Activated naive CD4-positive, alpha-beta T cell treated with anti-CD3 and anti-CD28 coated beads for 36 hours (primary cell): ENCODE measurements at places on chromosomes 16 and 17. TPM values are rescaled to one million over a fixed set of nuclear protein-coding genes. Genes with fewer than 3 reads are reported as not detected.

GRCh38 chr16:11677451-11677951 lies 9.2 kb downstream of the SNN start:
- peaks cover 16% of the 10 kb centered on the region for H3K36me3 ChIP-seq
- H3K27ac ChIP-seq, result peak overlapping the region; percentile 38
- no peaks in the 10 kb centered on the region for H3K27me3 ChIP-seq
- peaks cover 74% of the 10 kb centered on the region for H3K4me1 ChIP-seq

- peak overlapping the region; percentile 39 for H3K4me3 ChIP-seq
- H3K36me3 ChIP-seq, result peaks cover 8% of the 10 kb centered on the region
- H3K27ac ChIP-seq, result peak overlapping the region; percentile 94
- peaks cover 89% of the 10 kb centered on the region for H3K4me1 ChIP-seq
Observed at GRCh38 chr17:77444628-77444983, 303.8 kb downstream of the SEC14L1 start.

Gene TP53TG3C
- not detected for total RNA-seq

- no peak overlapping the region for H3K27ac ChIP-seq
- no peaks in the 10 kb centered on the region for H3K36me3 ChIP-seq
- DNase-seq, result no peak
- H3K4me3 ChIP-seq, result no peak overlapping the region
- H3K27me3 ChIP-seq, result no peaks in the 10 kb centered on the region
Observed at GRCh38 chr17:65723431-65724151, 162.1 kb upstream of the AXIN2 start.

DNA sequence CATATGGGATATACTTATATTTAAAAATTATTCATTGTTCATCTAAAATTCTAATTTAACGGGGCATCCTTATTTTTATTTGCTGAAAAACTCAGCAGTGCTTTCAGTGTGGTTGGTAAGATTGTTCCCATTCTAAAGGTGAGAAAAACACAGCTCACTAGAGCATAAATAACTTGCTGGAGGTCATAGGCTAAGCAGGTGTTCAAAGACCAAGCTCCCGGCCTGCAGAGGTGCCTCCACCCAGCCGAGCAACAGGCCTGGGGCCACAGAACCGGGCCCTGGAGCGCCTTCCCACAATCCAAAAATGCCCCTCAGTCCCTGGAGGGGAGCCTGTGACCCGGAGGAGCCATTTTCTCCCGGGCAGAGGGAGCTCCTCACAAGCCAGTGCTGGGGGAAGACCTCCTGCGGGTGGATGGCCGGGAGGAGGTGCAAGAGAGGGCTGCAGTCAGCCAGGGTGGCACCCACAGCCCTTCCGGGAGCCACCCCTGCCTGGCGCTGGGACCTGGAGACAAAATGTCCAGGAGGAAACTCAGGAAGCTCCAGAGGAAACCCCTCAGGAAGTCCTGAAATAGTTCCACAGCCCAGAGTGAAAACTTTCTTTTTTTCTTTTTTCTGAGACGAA lies 14.7 kb downstream of the ABR start:
- no peaks in the 10 kb centered on the region for H3K4me1 ChIP-seq
- DNase-seq, result no peak

DNA sequence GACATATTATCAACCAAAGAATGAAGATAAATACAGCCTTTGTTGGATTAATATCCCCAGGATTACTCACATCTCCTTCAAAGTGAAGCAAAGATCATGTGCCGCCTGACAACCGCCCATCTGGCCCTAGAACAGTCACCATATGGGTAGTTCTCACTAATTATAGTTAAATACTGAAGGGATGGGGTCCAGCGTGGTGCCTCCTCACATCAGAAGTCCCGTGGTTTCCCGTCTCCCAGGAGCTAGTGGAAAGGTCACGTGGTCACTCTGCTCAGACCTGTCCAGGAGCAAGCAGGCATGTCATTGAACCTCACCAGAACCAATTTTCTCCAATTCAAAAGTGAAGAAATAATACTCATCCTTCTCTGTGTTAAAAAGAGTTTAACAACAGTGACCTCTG lies 434.5 kb downstream of the SHISA9 start:
- no peaks in the 10 kb centered on the region for H3K36me3 ChIP-seq
- no peak overlapping the region for H3K27ac ChIP-seq
- peaks cover 6% of the 10 kb centered on the region for H3K27me3 ChIP-seq
- H3K4me1 ChIP-seq, result no peaks in the 10 kb centered on the region

Gene CACNG1
- not detected for total RNA-seq

GRCh38 chr17:19996086-19996485 lies 13.1 kb upstream of the SPECC1 start:
- H3K27me3 ChIP-seq, result peaks cover 3% of the 10 kb centered on the region
- no peak overlapping the region for H3K27ac ChIP-seq
- H3K4me3 ChIP-seq, result no peak overlapping the region
- DNase-seq, result no peak
- no peaks in the 10 kb centered on the region for H3K36me3 ChIP-seq

DNA sequence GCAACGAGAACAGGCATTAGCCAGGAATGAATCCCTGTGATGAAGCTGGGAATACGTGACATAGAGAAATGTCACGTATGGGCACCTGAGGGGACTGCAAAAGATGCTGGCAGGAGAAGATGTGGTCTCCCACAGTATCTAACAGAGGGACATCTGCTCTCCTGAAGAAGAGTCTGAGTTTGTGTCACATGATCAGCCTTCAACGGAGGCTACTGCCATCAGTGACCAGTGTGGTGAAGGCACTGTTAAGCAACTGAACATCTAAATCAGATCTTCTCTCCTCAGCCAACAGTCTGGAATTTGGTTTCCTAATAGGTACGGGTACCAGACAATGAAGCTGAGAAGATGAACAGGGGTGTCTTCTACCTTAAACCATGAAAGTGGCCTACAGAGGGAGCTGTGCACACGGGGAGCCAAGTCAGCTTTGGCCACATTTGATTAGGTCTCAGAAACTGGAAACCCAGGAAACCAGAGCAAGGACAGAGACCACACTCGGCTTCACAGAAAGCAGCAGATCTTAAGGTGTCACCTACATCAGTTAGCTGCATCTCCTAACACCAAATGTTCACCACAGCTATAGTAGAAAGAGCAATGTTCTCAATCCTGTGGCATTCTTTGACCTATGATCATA lies 41.8 kb downstream of the BRD7 start:
- peak; percentile 81 for DNase-seq
- no peak overlapping the region for H3K4me3 ChIP-seq
- peaks cover 56% of the 10 kb centered on the region for H3K4me1 ChIP-seq
- no peaks in the 10 kb centered on the region for H3K27me3 ChIP-seq
- H3K36me3 ChIP-seq, result peaks cover 29% of the 10 kb centered on the region

Gene RAMP2
- total RNA-seq, result not detected

DNA sequence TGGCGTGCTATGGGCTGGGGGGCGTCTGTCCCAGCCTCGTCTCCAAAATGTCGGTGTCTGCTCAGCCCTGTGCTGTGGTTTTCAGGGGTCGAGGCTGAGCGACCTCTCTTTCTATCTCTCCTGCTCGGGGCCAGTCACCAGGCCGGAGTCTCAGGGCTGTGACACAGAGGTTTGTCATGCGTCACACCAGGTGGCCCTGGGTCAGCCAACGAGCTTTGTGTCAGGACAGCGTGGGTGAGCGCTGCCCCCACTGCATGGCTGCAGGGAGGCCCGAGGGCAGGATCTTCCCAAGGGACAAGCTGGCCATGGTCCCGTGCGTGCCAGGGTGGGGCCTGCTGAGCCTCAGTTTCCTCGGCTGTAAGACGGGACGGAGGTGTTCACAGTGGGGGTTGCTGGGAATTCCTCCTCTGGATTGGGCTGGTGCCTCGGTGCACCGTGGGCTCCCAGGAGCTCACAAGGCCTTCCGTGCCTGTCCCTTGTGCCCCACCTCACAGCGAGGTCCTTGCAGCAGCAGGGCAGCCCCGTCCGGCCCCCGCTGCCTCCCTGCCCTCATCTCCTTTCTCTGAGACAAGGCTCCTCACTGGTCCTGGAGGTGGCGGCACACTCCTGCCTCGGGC lies 50.5 kb downstream of the CBFA2T3 start:
- no peaks in the 10 kb centered on the region for H3K27me3 ChIP-seq
- no peak overlapping the region for H3K4me3 ChIP-seq
- H3K4me1 ChIP-seq, result peaks cover 3% of the 10 kb centered on the region
- H3K36me3 ChIP-seq, result no peaks in the 10 kb centered on the region

Gene OR2C1
- total RNA-seq, result not detected

Gene STX1B
- 0.69 TPM for total RNA-seq

Gene KRT28
- not detected for total RNA-seq

GRCh38 chr17:43599835-43600234 lies 53.7 kb upstream of the ETV4 start:
- no peak overlapping the region for H3K4me3 ChIP-seq
- peaks cover 5% of the 10 kb centered on the region for H3K4me1 ChIP-seq
- no peak for DNase-seq
- H3K36me3 ChIP-seq, result no peaks in the 10 kb centered on the region

DNA sequence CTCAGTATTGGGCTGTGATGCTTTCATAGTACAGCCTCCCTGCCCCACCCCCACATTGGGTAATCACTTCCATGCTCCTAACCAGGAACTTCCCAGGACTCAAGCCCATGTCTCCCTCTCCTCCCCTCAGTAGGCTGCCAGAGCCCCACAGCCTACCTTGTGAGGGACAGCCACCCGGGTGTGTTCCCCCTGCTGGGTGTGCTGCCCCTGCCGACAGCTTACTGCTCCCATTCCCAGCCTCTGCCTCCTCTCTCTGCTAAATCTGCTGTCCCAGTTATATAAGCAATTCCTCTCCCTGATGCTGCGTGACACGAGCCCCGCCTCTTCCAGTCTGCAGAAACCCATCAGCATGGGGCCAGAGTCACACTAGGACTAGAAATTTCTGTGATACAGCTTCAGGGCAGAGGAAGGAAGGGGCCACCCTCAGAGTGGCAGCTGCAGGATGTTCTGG lies at the start of gene RSKR:
RSKR (minus strand) TSS at position 255 of the 451 bp plus-strand sequence; CDS start at position 231, 24 bp downstream.
- DNase-seq, result no peak
- H3K27me3 ChIP-seq, result no peaks in the 10 kb centered on the region
- peaks cover 27% of the 10 kb centered on the region for H3K36me3 ChIP-seq
- no peak within 1 kb of the TSS for H3K4me3 ChIP-seq
- H3K4me1 ChIP-seq, result peaks cover 3% of the 10 kb centered on the region

DNA sequence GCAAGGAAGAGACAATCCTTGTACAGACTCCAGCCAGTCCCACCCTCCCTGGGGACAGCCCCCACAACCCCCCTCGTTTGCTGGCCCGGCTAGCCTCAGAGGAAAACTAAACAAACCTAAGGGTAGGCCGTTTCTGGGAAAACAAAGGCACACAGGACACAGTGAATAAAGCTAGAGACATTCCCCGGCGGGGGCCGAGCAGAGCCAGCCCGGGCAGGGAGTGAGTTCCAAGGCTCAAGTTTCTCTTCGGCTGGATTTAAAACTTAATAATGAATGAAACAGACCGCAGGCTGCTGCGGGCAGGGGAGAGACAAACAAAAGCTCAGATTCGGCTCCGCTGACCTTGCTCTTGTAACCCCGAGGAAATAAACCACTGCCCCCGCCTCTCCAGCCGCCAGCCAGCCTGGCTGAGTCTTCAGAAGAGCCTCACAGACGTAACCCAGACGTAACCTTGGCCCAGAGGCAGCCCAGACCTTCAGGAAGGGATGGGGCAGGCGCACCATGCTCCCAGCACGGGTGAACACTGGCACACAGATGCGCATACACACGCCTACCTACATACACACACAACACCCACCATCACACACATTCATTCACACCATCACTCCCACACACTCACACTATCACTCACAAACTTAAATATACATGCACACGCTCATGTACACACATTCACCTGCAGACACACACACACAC lies 216.0 kb downstream of the ZNF423 start:
- no peak overlapping the region for H3K4me3 ChIP-seq
- H3K36me3 ChIP-seq, result no peaks in the 10 kb centered on the region
- no peaks in the 10 kb centered on the region for H3K27me3 ChIP-seq
- H3K27ac ChIP-seq, result no peak overlapping the region
- no peak for DNase-seq

- H3K4me1 ChIP-seq, result no peaks in the 10 kb centered on the region
- no peak overlapping the region for H3K27ac ChIP-seq
- H3K4me3 ChIP-seq, result no peak overlapping the region
- H3K36me3 ChIP-seq, result no peaks in the 10 kb centered on the region
Observed at GRCh38 chr17:12463102-12463501, 202.6 kb upstream of the MYOCD start.

DNA sequence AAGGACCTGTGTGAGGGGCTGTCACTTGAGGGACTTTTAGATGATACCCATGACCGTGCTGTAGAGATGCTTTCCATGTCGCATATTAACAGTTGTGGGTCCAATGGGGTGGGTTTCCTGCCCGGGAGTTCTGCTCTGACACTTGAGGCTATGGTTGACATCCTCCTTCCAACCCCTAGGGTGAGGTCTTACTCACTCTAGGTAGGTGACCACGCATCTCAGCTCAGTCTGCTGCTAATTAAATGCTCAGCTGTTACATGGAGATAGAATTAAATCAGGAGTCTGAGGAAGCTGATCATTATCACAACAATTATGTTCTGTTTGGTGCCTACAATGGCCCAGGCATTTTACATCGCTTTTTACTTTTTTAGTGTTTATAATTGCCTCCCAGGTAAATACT lies 40.2 kb downstream of the OSBPL7 start:
- no peak overlapping the region for H3K4me3 ChIP-seq
- no peaks in the 10 kb centered on the region for H3K4me1 ChIP-seq
- H3K27ac ChIP-seq, result no peak overlapping the region
- peaks cover 29% of the 10 kb centered on the region for H3K27me3 ChIP-seq
- no peaks in the 10 kb centered on the region for H3K36me3 ChIP-seq
- no peak for DNase-seq

Gene DERL2
- 46.4 TPM for total RNA-seq

Gene SLC16A13
- total RNA-seq, result 5.3 TPM

DNA sequence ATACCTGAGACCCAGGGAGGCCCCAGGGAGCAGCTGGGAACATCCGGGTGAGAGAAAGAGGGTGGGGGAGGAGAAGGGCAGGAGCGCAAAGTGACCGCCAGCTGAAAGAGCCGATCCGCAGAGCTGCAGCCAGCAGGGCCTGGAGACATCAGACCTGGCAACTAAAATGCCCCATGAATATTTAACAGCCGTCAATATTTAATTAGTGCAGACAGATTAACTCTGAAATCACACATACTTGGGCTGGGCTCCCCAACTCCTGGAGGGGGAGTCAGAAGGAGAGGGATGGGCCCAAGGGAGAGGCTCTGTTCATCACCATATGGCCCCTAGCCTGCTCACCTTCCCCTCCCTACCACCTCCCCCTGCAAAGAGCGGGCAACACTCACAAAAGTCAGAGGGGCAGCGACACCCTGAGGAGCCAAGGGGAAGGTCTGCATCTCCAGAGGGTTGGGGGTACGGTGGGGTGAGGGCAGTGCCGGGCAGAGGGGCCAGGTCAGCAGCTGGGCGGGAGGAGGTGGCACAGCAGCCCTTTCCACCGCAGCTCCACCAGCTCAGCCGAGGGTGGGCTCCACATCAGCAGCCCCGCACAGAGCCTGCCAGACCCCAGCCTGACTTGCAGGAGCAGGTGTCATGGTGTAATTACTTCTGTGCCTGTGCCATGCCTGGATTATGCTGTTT lies 61.9 kb upstream of the CCL1 start:
- no peak overlapping the region for H3K4me3 ChIP-seq
- H3K27ac ChIP-seq, result no peak overlapping the region
- DNase-seq, result no peak
- H3K4me1 ChIP-seq, result no peaks in the 10 kb centered on the region

Gene KRT31
- total RNA-seq, result not detected
